Amygdala (tissue), 56 donors: ENCODE measurements at places on chromosomes 16 and 17.

DNA sequence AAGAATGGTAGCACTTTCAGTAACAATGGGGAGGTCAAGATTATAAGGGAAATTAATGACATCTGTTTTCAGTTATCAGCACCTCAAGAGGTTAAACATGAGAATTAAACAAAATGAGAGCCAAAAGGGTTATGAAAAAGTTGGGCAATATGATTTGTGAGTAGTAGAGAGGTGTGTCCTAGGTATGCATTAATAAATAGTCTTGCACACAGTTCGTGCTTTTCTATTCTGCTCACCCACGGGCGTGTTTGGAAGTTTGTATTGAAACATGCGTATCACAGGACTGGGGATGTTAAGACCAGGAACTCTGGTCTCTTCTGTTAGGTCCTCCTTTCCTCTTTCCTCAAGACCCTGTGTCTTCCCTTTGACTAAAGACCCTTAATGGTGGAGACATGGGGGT lies 6.0 kb downstream of the BPTF start:
- DNase-seq = no peak

- no peak for DNase-seq
Observed at GRCh38 chr16:84992717-84993075, 18.6 kb downstream of the ZDHHC7 start.

GRCh38 chr16:1053121-1053521 lies 19.4 kb upstream of the SSTR5 start:
- DNase-seq = no peak

GRCh38 chr17:81315129-81315884 lies 20.2 kb upstream of the SLC38A10 start:
- no peak for DNase-seq

DNA sequence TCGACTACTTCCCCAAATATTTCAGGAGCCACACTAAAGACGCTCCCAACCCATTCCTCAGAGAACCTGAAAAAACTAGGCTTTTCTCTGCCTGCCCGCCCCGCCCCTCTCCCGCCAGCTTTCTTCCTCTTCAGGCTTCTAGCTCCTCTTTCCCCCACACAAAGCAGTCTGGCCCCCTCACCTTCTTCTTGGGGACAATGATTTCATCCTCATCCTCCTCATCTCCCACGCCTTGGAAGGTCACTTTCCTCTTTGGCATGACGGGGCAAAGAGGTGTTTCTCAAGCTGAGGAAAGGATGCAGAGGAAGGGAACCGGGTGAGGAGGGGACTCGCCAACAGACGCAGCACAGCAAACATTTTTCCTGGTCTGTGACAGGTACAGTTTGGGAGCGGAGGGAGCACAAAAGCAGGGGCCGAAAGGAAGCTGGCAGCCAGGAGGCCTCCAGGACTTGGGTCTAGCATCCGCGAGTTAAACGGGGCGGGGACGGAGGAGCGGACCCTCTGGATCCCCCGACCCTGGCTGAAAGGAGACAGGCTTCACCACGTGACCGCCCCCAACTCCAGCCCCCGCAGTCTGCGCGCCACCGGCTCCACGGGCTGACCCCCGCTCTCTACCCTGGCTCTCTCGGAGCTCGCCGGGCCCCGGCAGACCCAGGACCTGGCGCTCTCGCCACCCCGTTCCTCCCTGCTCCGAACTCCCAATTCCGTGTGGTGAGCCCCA lies 525 bp downstream of the CD2BP2 start:
- no peak for DNase-seq

GRCh38 chr17:43732958-43733357 lies 25.6 kb downstream of the SOST start:
- DNase-seq = no peak

DNA sequence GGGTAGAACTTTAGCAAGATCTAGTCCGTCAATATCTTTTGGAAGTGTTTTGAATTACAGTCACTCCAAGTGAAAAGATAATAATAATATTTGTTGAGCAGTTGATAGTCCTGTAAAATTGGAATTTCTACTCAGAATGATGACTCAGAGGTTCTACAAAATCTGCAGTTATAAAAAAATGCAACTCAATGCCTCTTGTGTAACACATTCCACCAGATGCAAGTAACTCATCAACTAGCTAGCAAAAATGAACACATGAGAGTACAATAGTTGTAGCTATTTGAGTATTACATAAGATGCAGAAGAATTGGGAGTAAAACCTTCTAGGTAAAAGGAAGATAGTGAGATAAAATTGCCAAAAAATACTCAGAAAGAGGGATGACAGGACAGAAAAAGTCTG lies 177.2 kb downstream of the CDH8 start:
- no peak for DNase-seq

- DNase-seq = no peak
Observed at GRCh38 chr17:43570518-43570928, 24.4 kb upstream of the ETV4 start.
